Neural crest cell (in vitro differentiated cells): ENCODE measurements at places on chromosomes 11 and 22.

- H3K4me3 ChIP-seq: no peak overlapping the region
- DNase-seq: no peak
- no peaks in the 10 kb centered on the region for H3K36me3 ChIP-seq
- no peaks in the 10 kb centered on the region for H3K4me1 ChIP-seq
- H3K27ac ChIP-seq: no peak overlapping the region
These were observed 39.8 kb upstream of the HMGXB4 start for GRCh38 chr22:35217527-35217926.

DNA sequence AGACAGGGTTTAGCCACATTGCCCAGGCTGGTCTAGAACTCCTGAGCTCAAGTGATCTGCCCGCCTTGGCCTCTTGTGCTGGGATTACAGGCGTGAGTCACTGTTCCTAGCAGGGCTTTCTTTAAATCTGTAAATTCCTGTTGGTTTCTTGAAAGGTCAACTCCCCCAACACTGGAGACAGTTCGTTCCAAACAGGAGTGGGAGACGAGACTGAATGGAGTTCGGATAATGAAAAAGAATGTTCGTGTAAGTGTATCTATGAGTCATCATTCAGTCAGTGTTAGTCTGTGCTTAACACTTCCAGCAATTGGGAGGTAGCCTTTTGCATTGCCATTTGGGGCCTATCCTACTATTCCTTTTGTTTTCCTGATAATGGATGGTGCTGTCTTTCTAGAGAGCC lies 10.0 kb upstream of the BACE1-AS start:
- no peaks in the 10 kb centered on the region for H3K4me1 ChIP-seq
- no peaks in the 10 kb centered on the region for H3K27me3 ChIP-seq

GRCh38 chr22:43990044-43990443 lies 34.1 kb upstream of the PARVB start:
- no peak overlapping the region for H3K4me3 ChIP-seq
- H3K36me3 ChIP-seq: peaks cover 4% of the 10 kb centered on the region
- DNase-seq: no peak
- no peaks in the 10 kb centered on the region for H3K27me3 ChIP-seq
- H3K27ac ChIP-seq: no peak overlapping the region

GRCh38 chr11:57182896-57183295 lies 1.1 kb downstream of the LRRC55 start:
- H3K36me3 ChIP-seq: no peaks in the 10 kb centered on the region
- H3K4me1 ChIP-seq: peaks cover 18% of the 10 kb centered on the region
- DNase-seq: no peak
- H3K4me3 ChIP-seq: no peak overlapping the region
- H3K27ac ChIP-seq: no peak overlapping the region

DNA sequence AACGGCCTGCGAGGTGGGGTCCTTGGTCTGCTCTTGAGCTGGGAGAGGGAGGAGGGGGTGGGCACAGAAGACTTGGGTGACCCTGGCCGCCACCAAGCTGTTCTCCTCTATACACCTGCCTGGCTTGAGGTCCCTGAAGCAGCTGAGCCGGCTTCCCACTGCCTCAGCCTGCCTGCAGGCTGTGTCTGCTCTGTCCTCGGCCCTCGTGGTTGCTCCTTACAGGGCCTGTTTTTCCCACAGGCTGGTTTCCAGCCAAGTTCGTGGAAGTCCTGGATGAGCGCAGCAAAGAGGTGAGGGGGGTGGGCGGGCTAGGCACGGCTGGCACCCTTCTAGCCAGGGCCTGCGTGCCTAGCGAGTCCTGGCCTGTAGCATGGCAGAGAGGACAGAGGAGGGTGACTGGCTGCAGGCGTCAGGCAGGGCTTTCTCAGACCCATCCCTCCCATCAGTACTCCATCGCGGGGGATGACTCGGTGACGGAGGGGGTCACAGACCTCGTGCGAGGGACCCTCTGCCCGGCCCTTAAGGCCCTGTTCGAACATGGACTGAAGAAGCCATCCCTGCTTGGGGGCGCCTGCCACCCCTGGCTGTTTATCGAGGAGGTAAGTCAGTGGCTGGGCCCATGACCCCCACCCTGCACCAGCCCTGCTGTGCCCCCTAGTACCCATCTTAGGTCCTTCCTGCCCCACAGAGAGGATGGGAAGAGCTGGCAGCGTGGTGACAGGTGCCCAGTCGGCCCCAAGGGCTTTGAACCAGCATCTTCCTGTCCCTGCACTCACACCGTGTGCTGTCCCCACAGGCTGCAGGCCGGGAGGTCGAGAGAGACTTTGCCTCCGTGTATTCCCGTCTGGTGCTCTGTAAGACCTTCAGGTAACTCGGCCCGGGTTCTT lies 37.7 kb downstream of the SGSM3 start:
- peaks cover 8% of the 10 kb centered on the region for H3K36me3 ChIP-seq
- no peak overlapping the region for H3K27ac ChIP-seq
- no peaks in the 10 kb centered on the region for H3K4me1 ChIP-seq
- H3K4me3 ChIP-seq: no peak overlapping the region
- no peaks in the 10 kb centered on the region for H3K27me3 ChIP-seq
- DNase-seq: no peak

DNA sequence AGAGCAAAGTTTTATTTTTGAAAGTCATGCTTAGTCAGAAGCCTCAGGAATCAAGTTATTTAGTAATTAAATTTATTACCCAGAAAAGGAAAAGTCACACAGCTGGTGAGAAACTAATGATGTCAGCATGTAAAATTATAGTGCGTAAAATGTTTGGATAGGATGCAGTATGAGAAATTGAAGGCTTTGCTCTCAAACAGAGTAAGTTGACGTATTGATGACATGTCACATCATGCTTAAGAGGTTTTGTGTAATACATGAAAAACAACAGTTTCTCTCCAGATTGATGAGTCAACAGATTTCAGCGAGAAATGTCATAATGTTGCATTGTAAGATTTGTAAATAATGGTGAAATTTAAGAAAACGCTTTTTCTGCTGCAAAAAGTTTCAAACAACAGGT lies 769.8 kb downstream of the METTL15 start:
- H3K36me3 ChIP-seq: no peaks in the 10 kb centered on the region
- H3K27me3 ChIP-seq: no peaks in the 10 kb centered on the region
- no peak overlapping the region for H3K4me3 ChIP-seq
- no peaks in the 10 kb centered on the region for H3K4me1 ChIP-seq

GRCh38 chr22:17842386-17842785 lies 68.1 kb upstream of the BID start:
- H3K27me3 ChIP-seq: no peaks in the 10 kb centered on the region
- peak overlapping the region; percentile 62 for H3K27ac ChIP-seq
- H3K4me3 ChIP-seq: no peak overlapping the region
- DNase-seq: no peak
- peaks cover 3% of the 10 kb centered on the region for H3K36me3 ChIP-seq

GRCh38 chr11:3184732-3185347 lies 19.7 kb upstream of the OSBPL5 start:
- no peak overlapping the region for H3K4me3 ChIP-seq
- no peaks in the 10 kb centered on the region for H3K36me3 ChIP-seq
- H3K27me3 ChIP-seq: peaks cover 3% of the 10 kb centered on the region
- H3K27ac ChIP-seq: no peak overlapping the region
- DNase-seq: no peak
